Stimulated activated CD4-positive, alpha-beta T cell treated with anti-CD3 and anti-CD28 coated beads, Interleukin-1b, Interleukin-23, amount 100 ng/mL, for 1 hour (primary cell): ENCODE measurements at places on chromosomes 11 and 22.

DNA sequence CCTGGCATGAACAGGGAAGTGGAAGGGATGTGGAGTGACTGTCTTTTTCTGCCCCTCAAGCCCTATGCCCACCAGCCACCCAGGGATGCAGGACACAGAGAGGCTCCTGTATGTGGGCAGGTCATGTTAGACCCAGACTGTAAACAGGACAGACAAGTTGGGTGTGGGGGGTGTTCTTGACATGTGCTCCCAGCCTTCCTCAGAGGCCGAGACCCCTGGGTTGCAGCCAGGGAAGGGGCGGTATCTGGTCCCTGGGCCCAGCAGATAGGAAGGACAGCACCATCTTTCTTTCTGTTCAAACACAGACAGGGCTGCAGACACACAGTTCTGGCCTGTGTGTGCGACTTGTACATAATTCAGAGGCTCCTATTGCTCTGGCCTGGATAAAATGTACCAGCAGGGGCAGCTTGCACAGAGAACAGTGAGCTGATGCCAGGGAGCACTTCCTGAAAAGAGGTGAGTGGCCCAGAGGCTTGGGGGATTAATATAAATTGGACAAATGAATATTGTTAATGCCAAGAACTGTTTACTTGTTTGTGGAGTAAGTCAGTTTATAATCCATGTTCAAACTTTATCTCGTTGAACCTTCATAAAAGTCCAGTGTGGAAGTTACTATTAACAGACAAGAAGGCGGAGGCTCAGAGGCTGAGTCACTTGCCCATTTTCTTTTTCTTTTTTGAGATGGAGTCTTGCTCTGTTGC, 16.6 kb downstream of the GDPD5 start:
- DNase-seq = no peak

DNA sequence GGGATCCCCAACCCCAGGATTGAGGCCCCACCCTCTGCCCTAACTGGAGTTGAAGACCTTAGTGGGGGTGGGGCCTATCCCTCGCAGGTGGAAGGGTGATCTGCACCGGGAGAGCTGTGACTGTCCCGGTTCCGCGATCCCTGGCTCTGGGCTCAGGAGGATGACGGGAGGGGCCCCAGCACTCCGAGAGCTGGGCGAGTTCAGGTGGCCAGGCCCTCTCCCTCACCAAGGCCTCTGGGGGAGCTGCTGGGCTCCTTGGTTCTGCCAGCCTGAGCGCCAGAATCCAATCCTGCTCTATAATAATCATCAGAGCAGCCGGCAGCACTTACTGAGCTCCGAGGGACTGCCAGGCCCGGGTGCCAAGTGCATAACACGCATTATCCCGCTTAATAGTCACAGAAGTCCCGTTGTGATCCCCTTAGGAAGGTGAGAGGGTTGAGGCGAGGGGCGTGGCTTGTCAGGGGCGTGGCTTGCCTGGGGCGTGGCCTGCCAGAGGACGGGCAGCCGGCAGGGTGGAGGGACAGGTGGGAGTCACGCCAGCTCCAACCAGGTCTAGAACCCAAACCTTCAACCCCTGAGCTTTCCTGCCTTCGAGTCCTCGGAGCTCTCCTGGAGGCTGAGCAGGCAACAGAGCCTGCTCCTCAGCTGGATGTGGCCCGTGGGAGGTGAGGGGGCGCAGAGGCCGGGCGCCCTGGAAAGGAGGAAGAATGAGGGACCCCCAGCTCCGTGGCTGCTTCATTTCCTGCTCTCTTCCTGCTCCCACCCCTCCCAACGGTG, 7.3 kb upstream of the SYT7 start:
- peak; percentile 52 for DNase-seq

DNA sequence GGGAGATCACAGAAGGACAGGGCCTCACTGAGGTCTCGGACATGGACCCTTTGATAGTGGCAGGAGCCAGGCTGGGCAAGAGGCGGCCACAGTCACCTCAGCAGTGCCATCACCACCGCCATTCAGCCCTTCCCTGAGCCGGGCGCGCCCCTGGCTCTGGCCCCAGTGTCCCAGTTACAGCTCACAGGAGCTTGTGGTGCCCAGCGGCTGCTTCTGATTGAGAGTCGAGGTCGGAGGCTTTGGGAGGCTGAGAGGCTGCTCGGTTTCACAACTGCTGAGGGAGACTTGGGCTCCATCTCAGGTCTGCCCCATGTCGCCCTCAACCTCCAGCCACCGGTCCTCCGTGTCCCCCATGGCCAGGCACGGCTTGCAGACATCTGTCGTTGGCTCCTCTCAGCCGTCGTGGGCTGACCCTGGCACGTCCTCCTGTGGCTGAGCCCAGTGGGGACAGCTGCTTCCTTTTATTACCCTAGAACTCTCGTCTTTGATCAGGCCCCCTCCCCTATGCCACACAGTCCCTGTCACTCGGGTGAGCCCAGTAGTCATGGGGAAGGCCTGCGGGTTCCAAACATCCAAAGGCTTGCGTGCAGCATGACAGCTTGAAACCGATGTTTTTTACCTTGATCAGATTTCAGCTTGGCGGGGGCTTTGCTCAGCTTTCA, 28.4 kb upstream of the PPP6R3 start:
- DNase-seq = no peak

- DNase-seq = no peak
Observed at GRCh38 chr11:61472282-61472681, 36.3 kb upstream of the LRRC10B start.

DNA sequence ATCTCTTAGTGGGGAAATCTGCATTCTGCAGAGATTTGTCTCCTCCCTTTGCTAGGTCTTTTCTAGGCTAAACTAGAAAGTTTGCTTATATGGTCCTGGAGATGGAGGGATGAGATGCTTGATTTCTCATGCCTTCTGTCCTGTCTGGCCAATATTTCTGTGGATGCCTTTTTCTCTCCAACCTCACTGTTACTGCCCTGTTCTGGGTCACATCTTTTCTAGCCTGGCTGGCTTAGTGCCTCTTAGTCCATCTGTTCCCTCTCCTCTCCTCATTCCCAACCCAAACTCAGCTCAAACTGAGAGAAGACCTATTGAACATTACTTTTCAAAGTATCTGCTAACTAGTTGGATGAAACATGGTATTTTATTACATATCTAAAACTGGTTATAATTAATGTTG, 62.0 kb downstream of the RRM1 start:
- DNase-seq = no peak

GRCh38 chr11:46377290-46377689, 4.2 kb upstream of the MDK start:
- DNase-seq = no peak

GRCh38 chr22:36325154-36326031, 62.4 kb downstream of the MYH9 start:
- DNase-seq = no peak

DNA sequence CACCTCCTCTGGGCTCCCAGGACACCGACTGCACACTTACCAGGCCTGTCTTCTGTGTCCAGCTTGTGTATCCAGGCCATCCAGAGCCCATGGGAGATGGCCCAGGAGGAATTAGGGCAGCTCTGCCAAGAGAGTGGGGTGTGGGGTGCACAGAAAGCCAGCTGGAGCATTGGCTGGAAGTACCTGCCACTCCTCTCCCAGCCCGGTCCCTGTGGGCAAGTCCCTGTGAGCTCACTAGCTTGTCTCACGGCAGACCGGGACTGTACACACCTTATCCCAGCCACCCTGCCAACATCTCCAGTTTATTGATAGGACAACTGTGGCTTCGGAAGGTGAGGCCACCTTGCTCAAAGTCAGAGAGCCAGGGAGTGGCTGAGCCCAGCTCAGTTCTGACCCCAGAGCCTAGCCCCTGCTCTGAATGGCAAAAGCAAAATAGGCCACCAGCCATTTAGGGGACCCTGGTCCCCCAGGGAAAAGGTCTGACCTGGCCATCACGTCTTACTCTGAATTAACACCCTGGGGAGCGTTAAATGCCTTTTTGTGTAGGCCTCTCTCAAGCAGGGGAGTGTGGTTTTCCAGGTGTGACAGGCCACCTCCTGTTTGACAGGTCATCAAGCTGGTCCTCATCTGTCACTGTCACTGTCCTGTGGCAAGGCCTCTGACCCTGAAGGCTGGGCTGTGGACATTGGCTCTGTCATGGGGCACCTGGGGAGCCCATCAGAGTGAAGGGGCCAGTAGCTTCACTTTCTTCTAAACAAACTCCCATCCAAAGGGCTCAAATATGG, 15.1 kb downstream of the UQCR10 start:
- DNase-seq = no peak

DNA sequence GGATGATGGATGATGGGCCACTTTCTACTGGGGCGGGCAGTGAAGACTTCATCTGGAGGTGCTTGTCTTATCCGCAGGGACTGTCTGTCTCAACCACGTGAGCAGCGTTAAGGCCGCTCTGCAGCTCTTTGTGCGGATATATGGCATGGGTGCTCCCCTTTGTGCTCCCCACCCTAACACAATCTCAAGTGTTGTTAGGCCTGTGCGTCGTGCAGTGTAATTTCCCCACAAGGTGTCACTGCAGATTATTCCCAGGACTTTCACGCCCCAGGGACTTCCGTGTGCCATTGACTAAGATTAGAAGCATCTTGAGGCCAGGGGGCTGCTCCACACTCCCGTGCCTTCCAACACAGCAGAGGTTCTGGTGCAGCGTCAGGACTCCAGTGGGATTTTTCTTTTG, 65.3 kb downstream of the TBC1D22A start:
- DNase-seq = no peak

- no peak for DNase-seq
Observed at GRCh38 chr22:44338906-44339305, 26.2 kb upstream of the SHISAL1 start.

DNA sequence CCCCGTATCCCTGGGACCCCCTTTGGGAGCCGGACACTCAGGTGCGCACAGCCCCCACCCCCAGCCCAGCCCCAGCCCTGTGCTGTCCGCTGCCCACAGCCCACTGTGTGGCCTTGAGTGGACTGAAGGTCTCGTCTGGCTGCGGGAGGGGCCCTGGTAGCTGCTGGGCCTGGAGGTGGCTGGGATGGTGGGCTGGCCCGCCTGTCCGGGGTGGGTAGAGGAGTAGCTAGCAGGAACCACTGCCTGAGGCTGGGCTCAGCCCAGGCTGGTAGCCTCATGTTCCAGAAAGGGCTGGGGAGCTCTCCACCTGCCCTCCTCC, 4.6 kb upstream of the MUC6 start:
- no peak for DNase-seq

DNA sequence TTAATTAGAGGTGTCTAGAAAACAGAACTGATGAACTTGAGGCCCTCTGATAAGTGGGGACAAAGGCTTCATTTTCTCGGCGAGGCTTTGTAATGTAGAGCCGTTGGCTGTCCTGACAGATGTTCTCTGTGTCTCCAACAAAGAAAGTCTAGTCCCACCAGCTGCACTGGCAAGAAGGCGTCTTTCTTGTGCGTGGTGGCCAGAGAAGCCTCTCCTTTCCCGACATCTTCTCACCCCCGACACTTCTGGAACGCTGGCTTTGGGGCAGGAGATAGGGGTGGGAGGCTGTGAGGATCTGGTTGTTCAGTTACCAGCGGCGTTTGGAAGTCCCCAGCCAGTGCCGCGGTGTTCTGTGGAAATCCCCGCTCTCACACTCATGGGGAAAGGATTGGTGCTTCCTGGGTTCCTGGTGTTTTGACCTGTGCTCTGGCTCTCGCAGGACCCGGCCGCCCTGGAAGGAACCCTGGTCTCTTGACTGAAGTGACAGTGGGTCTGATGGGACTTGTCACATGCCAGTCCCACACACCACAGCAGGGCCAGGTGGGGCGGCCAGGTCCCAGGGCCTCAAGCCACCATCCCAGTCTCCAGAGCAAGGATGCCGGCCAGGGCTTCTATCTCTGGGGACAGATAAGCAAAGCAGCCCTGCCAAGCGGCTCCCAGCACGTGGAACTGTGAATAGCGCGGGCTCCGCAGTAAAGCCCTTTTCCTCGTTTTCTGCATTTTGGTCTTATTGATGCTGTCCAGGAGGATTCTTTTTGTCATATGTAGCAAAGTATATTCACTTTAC, 23.2 kb downstream of the FADS2 start:
- DNase-seq = no peak

- no peak for DNase-seq
Observed at GRCh38 chr11:130785380-130786116, 130.7 kb downstream of the SNX19 start.

GRCh38 chr22:16915701-16916100, 90.5 kb upstream of the XKR3 start:
- no peak for DNase-seq

- DNase-seq = no peak
Observed at GRCh38 chr11:130312046-130312445, 2.7 kb downstream of the ZBTB44 start.

DNA sequence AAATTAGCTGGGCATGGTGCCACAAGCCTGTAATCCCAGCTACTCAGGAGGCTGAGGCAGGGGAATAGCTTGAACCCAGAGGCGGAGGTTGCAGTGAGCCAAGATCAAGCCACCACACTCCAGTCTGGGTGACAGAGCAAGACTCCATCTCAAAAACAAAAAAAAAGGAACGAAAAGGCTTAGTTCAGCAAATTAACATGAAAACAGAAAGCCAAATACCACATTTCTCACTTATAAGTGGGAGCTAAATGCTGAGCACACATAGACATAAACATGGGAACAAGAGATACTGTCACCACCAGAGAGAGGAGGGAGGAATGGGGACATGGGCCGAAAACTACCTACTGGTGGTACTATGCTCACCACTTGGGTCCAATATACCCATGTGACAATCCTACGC, 38.6 kb downstream of the SCGB1A1 start:
- DNase-seq = no peak

GRCh38 chr11:122779047-122779629, 59.2 kb upstream of the CRTAM start:
- no peak for DNase-seq
